Stimulated activated CD4-positive, alpha-beta T cell treated with anti-CD3 and anti-CD28 coated beads, Interleukin-1b, Interleukin-23, amount 100 ng/mL, for 1 hour (primary cell): ENCODE measurements at places on chromosomes 3 and 15.

GRCh38 chr3:150749255-150749654 lies 13.7 kb downstream of the SIAH2 start:
- DNase-seq: no peak

DNA sequence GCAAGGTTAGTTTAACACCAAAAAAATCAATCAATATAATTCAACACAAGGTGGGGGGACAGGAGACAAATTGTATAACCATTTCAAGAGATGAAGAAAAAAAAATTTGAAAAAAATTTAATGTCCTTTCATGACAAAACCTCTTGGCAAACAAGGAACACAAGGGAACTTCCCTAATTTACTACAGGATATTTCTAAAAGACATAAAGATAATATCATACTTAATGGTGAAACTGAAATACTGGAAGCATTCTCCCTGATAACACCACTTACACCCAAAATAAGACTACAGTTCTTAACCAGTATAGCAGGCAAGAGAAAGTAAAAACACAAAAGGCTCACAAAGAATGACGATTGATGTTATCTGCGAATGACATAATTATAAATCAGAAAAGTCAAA lies 44.7 kb downstream of the IFT57 start:
- no peak for DNase-seq

GRCh38 chr3:87207460-87207859 lies 19.6 kb upstream of the CHMP2B start:
- no peak for DNase-seq

DNA sequence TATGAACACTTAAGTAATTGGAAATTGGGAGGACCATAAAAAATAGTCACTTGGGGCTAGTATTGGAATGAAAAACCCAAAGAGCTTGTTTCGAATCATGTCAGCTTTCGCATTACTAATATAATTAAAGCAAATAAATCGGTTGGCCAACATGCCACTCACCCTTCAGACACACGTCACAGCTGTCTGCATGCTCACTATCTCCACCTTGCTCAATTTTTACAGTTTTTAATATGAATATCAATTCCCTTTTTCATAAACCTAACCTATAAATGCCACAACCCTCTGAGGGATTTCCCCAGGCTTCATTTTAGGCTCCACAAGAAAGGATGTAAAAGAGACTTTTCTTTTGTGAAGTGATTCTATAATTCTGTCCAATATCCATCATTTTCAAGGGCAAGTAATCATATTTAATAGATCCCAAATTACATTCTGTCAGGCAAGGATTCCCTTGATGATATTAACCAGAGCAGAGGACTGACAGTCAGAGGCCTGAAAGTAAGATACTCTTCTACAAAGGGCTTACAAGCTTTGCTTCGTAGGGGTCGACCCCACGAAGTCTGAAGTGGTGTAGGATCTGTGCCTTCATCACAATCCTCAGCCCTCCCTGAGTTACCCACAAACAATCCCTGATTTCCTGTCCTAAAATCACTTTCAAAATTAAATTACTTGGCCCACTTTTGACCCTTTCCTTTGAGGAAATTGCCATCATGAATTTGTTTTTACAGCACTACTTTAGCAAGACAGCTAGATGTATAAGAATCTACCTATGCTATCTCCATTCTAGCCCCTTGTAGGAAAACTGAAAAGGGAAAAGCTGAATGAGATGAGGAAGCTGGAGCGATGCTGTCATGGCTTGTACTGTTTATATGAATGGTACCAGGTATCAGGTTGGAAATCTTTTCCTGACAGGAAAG lies 44.5 kb downstream of the NANOGP8 start:
- no peak for DNase-seq

GRCh38 chr15:101121511-101122090 lies 130.2 kb downstream of the CHSY1 start:
- no peak for DNase-seq

DNA sequence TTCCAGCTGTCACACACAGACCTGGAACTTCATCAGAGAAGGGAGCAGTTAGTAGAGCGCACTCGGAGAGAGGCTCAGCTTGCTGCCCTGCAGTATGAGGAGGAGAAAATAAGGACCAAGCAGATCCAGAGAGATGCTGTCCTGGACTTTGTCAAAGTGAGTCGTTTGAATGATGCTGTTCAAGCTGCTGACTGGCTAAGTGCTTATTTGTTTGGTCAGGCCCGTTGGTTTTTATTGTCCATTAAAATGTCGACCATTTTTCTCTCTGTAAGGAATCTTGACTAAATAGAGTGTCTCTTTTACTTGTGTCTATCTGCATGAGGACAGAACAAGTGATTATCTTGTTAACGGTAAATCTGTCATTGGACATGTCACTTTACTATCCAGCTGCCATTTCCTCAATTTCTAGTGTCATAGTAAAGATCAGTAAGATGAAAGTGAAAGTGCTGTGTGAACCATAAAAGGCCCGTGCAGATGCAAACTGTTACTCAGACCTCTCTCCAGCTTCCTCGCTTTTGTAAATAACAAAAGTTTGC lies 56.9 kb downstream of the LRCH3 start:
- DNase-seq: no peak

DNA sequence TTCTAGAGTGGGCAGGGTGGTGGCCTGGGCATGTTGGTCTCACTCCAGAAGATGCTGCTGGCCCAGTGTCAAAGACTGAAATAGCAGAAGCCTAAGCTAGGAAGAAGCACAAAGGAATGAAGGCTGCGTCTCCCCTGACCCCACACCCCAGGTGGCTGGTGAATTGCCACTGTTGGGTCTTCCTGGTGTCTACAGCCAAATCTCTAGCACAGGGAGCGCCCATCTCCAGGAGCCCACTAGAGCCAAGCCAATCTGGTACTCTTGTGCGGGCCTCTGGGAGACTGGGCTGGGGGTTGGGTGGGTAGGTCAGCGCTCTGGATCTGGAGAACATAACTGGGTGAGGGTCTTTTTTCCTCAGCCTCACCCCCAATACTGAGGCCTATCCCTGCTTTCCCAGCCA lies 894 bp downstream of the TUSC2 start:
- no peak for DNase-seq

DNA sequence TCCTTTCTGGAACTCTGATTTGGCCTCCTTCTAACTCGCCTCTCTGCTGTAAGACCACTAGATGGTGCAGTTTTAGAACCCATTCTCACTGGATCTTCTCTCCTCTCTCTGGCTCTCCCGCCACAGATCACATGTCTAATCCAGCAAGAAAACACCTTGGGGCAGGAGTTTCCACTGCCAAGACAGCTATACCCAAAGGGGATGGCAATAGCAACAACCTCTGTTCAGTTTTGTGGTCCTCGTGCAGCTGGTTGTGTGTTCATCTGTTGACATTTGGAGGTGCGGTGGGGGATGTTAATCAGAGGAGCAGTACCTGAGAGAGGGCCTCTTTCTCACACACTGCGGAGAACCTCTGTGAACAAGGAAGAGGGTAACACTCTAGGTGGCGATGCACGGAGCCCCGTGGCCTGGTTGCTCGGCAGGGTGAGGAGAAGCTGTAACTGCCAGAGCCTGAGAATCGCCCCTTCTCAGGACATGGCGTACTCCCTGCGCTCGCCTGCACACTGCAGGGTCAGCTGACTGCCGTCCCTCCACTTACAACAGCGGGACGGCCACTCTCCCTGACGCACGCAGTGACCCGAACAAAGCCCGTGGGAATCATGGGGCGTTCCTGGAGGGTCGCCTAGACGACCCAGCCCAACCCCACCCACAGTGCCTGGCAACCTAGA lies at the start of gene TEX55:
TSS of gene TEX55 (plus strand) at position 666 of the 668 bp plus-strand sequence. CDS start 25 bp downstream, outside the sequence.
- no peak for DNase-seq

DNA sequence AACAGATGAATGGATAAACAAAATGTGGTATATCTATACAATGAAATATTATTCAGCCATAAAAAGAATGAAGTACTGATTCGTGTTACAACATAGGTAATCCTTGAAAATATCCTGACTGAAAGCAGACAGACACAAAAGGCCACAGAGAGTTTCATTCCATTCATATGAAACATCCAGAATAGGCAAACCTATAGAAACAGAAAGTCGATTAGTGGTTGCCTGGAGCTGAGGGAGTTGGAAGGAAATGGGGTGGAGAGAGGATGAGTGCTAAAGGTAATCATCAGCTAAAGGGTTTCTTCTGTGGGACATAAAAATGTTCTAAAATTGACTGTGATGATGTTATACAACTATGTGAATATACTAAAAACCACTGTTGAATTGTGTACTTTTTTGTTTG lies 22.9 kb downstream of the FOXP1 start:
- no peak for DNase-seq

DNA sequence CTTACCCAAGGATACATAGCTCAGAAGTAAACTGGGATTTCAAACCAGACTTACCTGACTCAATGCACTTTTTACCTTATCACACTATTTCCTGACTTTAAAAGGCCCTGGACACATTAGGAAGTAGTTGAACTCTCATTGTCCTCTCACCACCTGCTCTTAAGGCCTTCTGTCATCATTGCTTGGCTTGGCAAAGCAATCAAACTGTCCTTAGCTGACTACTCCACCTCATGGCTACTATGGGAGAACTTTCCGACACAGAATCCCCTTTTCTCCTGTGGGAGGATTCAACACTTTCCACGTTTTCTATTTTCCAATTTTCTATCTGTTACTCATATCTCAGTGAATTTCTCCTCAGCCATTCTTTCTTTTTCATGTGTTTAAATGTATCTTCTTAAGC lies 55.4 kb downstream of the ZNF148 start:
- no peak for DNase-seq

DNA sequence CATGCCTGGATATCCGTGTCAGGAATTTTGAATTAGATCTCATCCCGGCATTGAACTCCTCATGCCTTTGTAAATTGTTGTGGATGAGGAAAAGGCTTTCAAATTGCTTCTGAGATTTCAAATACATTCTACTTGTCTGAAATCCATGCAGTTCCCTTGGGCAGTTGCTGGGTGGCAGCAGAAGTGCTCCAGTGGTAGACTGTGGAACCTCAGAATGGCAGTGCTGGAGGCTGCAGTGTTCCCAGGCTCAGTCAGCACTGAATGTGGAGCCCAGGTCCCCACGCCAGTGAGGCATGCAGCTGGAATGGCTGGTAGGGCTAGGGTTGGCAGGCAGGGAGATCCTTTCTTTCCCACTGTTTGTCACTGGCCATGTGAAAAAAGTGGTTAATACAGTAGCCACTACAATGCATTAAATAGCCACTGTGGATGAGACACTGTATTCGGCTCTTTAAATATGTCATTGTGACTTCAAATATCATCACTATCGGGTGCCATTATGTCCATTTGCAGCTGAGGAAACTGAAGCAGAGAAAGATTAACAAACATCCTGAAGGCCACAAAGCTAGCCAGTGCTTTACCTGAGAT lies 98.6 kb downstream of the TPRG1 start:
- DNase-seq: no peak

DNA sequence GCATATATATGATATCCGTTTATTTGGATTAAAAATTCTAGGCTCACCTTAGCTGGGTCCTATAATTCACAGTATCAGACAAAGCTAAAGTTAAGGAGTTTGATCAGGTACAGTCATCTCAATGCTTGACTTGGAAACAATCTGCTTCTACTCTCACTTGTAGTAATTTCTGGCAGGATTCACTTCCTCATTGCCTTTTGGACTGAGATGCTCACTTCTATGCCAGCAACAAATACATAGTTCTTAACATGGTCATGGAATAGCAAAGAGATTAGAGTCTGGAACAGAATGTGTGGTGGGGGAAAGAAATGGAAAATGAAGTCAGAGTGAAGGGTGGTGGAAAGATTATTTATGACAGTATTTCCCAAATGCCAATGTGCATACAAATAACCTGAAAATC lies 693.6 kb downstream of the CADM2 start:
- DNase-seq: no peak

- no peak for DNase-seq
Observed at GRCh38 chr3:123696808-123697207, 112.0 kb upstream of the HACD2 start.

DNA sequence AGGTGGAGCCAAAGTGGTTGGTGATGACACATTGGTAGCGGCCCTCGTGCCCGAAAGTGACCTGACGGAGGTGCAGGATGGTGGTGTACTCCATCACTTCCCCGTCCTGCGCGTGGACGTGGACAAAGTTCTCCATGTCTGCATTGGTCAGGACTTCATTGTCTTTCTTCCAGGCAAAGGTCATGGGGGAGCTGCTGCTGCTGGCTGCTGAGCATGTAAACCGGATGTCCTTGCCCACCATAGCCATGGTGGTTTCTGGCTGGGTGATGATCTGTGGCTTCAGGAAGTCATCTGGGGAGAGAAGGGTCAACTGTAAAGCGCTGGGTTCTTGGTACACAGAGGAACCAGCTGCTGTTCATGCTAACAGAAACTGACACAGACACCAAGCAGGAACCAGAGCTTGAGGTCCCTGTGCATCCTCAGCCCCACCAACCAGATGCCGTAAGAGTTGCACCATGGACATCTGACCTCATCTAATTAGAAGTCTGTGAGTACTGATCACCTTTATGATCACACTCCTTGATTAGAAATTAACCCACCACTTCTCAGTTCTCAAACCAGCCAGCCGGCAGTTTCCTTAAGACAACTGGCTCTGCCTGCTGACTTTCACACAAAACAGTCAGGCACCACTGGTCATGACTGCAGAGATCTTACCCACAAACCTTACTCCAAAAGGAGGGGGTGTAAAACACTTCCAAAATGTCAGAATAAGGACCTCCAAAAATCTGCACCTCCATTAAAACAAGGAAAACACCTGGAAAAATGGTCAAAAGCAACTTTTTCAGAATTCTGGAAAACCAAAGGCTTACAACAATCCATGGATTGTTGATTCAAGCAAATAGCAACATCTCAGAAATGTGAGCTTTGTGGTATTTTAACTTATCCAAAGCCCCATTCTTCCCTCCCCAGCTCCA lies 114.6 kb downstream of the LRIG1 start:
- DNase-seq: no peak

DNA sequence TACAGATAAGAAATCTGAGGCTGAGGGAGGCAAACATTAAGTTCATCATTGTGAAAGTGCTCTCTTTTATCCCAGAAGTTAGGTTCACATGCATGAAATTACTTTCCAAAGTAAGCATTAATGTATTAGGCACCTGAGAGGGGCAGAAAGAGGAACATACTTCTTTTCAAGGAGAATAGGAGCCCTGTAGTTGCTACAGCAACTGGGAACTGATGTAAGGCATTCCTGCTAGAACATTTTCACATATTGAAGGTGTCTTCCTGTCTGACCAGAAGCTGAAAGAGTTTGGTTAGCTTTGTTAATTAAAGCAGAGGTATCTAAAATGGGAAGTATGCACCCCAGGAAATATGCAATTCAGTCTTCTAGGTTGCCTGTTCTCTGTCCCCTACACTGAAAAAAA lies 65.5 kb upstream of the ZBTB20 start:
- DNase-seq: no peak

DNA sequence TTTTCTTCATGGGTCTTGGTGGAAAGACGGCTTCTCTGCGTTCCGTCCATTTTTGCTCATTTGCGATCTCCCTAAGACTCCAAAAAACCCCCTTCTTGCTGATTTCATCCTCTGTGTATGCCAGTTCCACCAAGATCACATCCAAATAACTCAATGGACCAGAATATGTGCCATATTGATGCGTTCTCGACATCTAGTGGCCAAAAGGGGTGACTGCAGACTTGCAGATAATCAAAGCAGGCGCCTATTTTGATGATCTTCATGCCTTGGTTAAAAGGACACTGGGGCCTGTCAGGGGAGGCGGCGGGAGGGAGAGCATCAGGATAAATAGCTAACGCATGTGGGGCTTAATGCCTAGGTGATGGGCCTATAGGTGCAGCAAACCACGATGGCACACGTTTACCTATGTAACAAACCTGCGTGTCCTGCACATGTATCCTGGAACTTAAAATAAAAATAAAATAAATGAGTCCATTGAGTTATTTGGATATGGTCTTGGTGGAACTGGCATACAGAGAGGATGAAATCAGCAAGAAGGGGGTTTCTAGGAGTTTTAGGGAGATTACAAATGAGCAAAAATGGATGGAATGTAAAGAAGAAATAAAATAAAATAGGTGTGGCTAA lies 104.2 kb upstream of the RAD18 start:
- no peak for DNase-seq
